ENCODE measurements at places on chromosomes 1 and 21.

DNA sequence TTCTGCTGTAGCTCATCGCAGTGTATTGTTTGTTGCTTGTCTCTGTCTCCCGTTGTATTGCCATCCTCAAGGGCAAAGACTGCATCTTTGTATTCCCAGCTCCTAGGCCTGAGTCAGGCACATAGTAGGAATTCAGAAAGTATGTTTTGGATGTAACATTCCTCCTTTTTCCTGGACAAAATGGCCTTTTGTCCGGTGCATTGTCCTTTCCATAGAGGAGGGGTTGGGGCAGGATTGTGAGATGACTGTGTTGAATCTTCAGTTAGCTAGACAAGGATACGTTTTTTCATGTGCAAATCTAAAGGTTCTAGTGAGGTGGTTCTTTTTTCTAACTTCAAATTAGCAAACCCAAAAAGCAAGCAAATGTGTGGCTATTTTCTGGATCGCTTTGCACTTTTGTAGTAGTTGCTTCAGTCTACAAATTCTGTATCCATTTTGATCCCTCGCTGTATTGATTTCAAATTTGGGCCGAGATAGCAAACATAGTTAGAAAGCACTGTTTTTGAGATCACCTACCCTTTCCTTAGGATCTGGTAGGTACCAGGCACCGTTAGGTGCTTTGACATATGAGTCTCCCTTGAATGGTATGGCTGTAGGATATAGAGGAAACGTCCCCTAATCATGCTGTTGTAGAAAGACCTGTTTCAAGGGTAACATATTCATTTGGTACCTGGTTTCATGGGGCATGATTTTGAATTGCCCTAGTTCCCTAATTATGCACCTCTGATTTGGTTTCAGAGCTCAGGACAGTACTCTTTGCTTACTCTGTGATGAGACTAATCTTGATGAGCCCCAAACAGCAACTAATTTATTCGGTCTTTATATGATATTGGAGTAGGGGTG lies 1.2 kb downstream of the PPP1R8 start:
- DNase-seq = no peak

DNA sequence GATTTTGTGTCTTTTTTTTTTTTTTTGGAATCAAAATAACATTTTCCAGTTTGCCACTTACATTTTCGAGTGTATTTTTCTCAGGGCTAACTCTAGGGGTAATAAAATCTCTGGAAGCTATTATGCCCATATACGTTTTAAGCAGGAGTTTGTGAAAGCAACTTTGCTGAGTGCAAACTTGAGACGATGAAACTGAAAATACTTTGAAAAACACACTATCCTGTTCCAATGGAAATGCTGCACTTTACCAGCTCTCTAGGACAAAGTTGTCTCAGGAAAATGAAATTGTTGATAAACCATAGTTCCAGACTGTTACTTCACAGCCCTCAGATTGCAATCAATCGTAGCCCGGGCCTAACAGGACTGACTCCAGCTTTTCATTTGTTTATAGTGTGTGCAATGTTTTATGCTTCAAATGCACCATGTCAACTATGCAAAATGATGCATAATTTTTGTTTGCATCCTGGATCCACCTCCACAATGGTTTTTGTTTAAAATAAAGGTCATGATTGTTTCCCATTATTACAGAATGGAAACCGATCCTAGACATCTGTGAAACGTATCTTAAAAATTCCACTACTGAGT lies 220.6 kb upstream of the PKN2 start:
- DNase-seq = no peak

GRCh38 chr1:220786337-220787068 lies at the start of gene MTARC1:
TSS of gene MTARC1 (plus strand) at chr1:220786913. CDS start at chr1:220786945, 32 bp downstream.
- DNase-seq = no peak

GRCh38 chr1:56193656-56194055 lies 385.7 kb downstream of the PLPP3 start:
- no peak for DNase-seq

- no peak for DNase-seq
Observed at GRCh38 chr1:162554258-162554657, 7.3 kb upstream of the UAP1 start.

DNA sequence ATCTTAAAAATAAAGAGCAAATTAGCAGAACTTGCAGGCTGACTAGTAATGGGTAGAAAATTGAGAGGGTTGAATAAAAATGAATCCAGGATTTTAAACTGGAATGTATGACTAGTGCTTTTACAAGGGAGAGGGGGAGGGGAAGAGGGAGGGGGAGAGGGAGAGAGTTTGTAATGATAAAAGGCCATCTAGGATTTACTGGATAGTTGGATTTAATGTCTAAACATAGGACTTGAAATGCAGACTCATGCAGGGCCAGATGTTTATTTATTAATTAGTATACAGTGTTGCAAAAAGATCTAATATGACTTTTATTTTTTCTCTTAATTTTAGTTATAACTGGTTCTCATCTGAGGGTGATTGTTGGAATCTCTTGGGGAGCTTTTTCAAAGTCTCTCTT lies 4.3 kb downstream of the ZNF326 start:
- DNase-seq = no peak

- no peak for DNase-seq
Observed at GRCh38 chr1:17569200-17570139, 30.0 kb downstream of the ARHGEF10L start.

GRCh38 chr1:101311146-101311920 lies 74.5 kb downstream of the S1PR1 start:
- DNase-seq = no peak

DNA sequence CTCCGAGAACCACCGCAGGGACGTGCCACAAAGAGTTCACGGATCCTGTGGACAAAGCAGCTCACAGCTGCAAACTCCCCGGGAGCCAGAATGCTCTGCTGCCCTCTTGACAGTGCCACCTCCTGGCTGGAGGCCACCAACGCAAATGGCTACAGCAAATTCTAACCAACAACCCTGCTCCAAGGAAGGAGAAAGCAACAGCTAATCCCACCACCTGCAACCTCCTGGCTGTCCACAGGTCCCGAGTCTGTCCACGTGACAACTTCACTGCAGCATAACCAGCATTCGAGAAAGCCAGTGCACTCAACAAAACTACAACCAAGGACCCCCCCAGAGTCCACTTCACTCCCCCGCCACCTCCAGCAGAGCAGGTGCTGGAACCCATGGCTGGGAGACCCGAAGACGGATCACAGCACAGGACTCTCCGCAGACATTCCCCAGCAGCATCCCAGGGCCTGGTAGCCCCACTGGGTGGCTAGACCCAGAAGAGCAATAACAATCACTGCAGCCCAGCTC lies 17.3 kb downstream of the POFUT2 start:
- DNase-seq = no peak

GRCh38 chr1:160219062-160219929 lies 14.1 kb downstream of the PEA15 start:
- no peak for DNase-seq

DNA sequence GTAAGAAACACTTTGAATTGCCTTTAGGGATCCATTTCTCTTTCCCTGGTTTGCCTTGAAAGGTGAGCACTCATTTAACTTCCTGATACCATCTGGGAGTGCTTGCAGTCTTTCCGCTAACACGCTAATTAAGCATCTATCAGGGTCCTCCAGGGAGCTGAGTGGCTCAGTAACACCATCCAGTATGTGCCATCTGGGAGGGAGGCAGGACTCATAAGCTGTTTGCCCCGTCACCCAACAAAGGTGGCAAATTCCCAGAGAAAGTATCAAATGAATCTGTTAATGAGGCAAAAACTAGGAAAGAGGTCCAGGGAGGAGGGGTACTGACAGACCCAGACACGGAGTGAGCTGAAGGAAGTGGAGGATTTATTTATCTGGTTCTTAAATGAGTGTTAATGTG lies 430.9 kb downstream of the HLX start:
- DNase-seq = no peak

GRCh38 chr1:226874579-226875425 lies 4.4 kb downstream of the PSEN2 start:
- DNase-seq = no peak

GRCh38 chr1:43711524-43712386 lies 4.4 kb downstream of the ST3GAL3 start:
- no peak for DNase-seq

- DNase-seq = no peak
Observed at GRCh38 chr1:64263335-64263734, 59.9 kb downstream of the UBE2U start.

- DNase-seq = no peak
Observed at GRCh38 chr1:167454304-167454893, 63.9 kb downstream of the CD247 start.

- no peak for DNase-seq
Observed at GRCh38 chr1:93848350-93848883, 30.6 kb downstream of the DNTTIP2 start.

- DNase-seq = no peak
Observed at GRCh38 chr1:41540886-41541591, 56.6 kb upstream of the EDN2 start.
